ENCODE measurements at places on chromosomes 4 and X. TPM values are rescaled to one million over a fixed set of nuclear protein-coding genes. Genes with fewer than 3 reads are reported as not detected.

EVC2 gene
- 2.5 TPM for total RNA-seq

PPM1K gene
- 0.65 TPM for total RNA-seq

ZMAT1 gene
- total RNA-seq, result not detected

NAP1L3 gene
- 0.25 TPM for total RNA-seq

ZFP42 gene
- not detected for total RNA-seq

TCEAL6 gene
- not detected for total RNA-seq

Data from A549 treated with ZK216348 at 1 μM for 4 hours (cell line).